ENCODE measurements at places on chromosomes 11 and 22.

- DNase-seq = no peak
Measured at GRCh38 chr11:776561-777287, 563 bp downstream of the GATD1 start.

DNA sequence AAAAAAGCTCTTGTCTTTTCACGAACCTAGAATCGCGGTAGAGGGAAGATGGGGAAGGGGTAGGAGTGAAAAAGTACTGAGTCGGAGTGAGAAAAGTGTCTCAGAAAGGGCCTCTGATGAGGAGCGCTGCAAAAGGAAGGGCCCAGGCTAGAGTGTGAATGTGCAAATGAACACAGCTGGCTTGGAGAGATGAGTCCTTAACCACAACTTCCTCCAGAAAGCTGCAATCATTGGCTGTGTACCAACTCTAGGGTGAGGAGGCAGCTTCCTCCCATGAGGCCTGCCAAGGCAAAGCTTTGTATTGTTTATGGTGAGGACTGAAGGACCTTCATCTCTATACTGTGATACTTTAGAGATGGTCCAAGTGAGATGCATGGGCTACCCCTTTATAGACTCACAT lies 566.9 kb upstream of the ANO5 start:
- DNase-seq = no peak

- DNase-seq = no peak
Measured at GRCh38 chr11:79794484-79795393, 353.9 kb upstream of the TENM4 start.

DNA sequence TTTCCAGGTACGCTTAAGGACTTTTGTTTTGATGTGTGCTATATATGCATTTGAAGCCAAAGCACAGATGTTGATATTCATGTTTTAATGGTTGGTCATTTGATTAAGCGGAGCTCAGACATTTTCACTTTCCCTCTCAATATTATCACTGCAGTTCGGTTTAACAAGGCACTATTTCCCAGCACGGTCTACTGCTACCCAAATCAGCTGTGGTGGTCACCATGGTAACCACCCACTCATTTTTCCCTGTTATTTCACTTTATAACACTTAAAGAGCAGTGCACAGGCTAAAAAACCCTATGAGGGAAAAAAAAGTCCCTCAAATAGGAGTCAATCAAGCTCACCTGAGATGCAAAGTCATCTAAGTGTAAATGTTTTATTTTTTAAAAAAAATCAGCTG lies 439.6 kb upstream of the CCDC90B start:
- DNase-seq = no peak

DNA sequence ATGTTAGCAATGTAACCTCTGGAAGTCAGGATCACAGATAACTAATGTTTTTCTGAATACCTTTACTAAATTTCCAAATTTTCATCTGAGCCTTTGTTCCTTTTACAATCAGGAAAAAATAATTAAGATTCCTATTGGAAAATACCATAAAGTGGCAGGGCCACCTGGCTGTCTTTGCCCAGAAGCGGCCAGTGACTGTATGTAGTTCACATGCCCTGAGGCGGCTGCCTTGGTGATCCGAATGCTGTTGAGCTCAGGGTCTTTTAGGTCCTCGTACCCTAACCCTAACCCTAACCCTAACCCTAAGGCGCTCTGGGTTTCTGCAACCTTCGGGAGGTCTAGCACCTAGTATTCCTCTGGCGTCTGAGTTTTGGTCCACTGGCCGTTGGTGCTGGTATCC lies 8.5 kb upstream of the ARFGAP3 start:
- no peak for DNase-seq

GRCh38 chr11:96101146-96101545 lies 177.2 kb upstream of the MTMR2 start:
- DNase-seq = no peak

DNA sequence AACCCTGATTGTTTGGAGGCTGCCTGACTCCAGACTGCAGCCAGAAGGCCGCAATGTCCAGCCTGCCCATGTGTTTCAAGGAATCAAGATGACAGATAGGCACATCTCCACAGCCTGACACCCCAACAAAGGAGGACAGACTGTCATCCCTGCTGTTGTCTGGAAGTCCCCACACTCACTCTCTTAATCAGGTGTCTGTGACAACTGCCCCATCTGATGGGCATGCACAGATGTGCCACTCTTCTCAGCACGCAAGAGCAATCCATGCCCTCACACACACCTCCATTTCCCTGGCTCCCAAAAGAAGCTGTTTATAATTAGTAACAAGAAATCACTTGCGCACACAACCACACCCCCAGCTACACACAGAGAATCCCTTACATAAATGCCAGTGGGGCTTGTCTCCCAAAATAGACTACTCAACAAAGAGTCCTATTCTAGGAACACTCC lies 117.6 kb downstream of the C11orf58 start:
- no peak for DNase-seq

DNA sequence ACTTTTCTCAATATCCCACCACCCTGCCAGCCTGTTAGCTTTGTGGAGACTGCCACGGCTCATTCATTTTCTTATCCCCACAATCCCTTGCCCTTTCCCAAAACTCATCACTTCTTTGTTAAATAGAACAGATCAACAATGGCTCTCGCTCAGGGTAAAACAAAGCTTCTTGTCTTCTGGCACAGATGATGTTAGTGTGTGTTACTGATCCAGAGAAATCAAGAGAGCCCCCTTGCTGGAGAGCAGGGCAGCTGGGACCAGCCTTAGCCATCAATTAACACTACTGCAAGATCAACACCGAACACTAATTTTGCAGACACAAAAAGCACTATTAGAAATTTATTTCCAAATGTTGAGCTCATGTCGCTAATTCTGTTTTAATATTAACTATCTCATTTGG lies 420.9 kb downstream of the TENM4 start:
- no peak for DNase-seq

DNA sequence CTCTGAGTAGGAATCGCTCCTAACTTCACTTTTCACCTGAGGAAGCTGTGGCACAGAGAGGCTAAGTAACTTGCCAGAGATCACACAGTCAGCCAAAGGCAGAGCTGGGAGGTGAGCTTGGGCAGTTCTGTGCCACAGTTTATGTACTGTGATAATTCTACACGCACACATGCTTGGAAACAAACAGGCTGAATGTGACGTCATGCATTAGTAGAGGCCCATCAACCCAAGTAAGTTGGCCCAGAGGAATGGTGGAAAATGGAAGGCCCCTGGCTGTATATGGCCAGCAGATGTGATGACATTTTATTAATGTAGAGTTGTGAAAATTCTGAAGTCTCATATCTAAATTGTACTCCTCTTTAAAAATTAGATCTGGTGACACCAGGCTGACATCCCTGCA lies 394.0 kb downstream of the MIAT start:
- no peak for DNase-seq
